ENCODE measurements at places on chromosomes 1 and 21.

- no peak for DNase-seq
Measured at GRCh38 chr1:181081395-181081794, 7.1 kb upstream of the IER5 start.

GRCh38 chr1:31007462-31007991, 58.0 kb downstream of the PUM1 start:
- no peak for DNase-seq

GRCh38 chr1:11731691-11732283, 4.1 kb upstream of the AGTRAP start:
- no peak for DNase-seq

- no peak for DNase-seq
Measured at GRCh38 chr1:59596432-59596831, 218.3 kb upstream of the HOOK1 start.

DNA sequence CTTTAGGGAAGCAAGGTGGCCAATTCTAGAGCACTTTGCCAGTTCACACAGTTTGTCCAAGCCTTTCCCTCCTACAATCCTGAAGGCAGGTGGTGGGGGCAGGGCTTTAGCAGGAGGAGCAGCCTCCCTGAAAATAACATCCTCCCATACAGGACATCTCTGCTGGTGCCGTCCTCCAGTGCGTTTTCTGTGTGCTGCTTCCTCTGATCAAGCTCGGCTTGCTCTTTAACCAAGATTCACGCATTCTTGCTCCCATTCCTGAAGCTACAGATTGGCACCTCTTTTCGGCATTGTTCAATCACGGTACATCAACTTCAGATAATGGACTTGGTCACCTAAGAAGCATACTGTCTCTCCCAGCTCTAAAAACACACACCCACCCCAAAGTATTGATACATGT, 7.5 kb upstream of the DPT start:
- DNase-seq = no peak

DNA sequence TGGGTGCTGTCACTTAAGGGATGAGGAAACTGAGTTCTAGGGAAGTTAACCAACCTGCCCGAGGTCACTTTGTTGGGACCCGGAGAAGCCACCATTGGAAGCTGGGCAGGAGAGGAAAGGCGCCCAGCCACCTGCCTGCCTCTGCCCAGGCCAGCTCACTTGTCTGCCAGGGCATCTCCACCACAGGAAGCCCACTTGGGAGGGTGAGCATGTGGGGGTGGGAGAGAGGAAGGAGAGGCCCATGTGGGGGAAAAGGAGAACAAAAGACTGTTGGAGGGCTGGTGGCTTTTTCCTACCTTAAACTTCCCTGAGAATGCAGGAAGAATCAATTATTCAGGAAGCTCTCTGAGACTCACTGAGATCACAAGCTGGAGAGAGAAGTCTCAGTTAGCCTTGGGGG, 43.8 kb upstream of the SELENON start:
- no peak for DNase-seq

- DNase-seq = no peak
Measured at GRCh38 chr1:182671750-182672486, 12.5 kb downstream of the RGS8 start.

- DNase-seq = no peak
Measured at GRCh38 chr1:208691012-208691411, 446.8 kb upstream of the PLXNA2 start.

- no peak for DNase-seq
Measured at GRCh38 chr1:236659792-236660587, 26.3 kb upstream of the ACTN2 start.

DNA sequence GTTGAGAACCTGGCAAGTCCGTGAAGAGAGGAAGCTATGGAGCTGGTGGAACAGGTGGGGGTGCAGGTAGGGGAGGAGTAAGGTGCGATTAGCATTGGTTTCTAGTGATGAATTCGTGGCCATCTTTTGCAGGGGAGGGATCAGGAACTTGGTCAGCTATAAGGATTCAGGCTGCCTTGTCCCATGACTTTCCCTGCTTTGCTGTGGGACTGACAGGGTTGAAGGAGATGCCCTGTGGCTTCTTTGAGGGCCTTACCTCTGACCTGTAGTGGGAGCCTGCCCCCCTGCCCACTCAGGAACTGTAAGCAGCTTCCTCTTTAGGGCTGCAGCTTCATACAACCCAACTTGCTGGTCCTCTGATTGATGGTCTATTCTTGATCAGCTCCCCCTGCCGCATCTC, 84.7 kb upstream of the CD34 start:
- DNase-seq = no peak

- no peak for DNase-seq
Measured at GRCh38 chr1:67586596-67586995, 98.4 kb upstream of the GADD45A start.

GRCh38 chr1:232620356-232620969, 9.5 kb downstream of the SIPA1L2 start:
- no peak for DNase-seq

DNA sequence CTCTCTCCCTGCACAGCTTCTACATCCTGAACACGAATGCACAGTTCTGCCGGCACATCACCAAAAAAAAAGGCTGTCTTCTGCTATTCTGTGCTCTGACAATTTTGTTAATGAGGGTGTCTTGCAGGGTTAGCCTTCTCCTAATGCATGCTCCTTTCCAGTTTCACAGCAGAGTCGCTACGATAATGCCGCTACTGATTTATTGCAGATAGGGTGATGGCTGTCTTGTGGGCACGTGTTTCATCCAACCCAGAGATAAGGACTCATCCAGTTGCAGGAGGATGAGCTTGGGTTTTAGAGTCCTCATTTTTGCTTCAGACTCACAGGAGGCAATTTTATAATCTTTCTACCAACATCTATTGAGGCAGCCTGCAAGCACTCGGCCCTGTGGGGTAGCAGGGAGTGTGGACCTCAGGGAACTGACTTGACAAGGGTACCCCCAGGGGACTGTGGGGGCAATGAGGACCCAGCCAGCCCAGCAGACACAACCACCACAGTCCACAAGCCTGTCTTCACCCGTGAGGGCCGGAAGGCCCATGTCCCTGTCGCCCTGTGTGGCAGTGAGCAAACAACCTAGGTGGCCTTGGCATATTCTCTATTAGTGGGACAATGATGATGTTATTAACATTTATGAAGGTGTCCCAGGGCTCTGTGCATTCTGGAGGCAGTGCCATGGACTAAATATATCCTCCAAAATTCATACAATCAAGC, 15.4 kb upstream of the UTS2 start:
- DNase-seq = no peak

GRCh38 chr1:156115514-156116374, 1.2 kb downstream of the LMNA start:
- no peak for DNase-seq

- no peak for DNase-seq
Measured at GRCh38 chr1:228478326-228478725, 8.9 kb upstream of the RNF187 start.

GRCh38 chr1:73310797-73311381, 887.1 kb downstream of the LRRIQ3 start:
- no peak for DNase-seq

DNA sequence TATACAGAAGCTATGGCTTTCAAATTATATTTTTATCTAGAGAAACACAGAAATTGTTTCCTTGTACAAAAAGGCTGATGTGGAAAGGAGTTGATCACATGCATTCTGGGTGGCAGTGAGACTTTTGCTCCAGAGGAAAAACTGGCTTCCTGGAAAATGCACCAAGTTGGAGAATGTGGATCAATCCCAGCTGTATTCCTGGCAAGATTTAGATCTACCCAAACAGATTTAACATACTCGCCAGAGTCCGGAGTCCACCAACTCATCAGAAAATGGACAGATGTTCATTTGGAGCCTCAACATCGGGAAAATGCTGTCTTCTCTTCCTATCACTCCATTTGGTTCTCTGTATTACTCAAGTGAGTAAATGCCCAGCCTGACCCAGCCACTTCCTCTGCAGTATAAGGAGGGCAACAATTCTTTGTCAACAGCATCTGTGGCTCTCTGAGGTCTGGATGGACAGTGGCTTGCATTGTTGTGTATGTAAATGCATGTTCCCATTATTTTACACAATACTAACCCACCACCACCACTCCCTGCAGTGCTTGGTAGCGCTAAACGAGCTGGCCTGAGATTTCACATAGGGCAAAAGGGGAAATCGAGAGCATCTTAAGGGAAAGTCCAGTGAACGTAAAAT, 226.2 kb upstream of the IRF2BP2 start:
- no peak for DNase-seq

GRCh38 chr1:198955085-198955484, 316.2 kb downstream of the PTPRC start:
- no peak for DNase-seq

DNA sequence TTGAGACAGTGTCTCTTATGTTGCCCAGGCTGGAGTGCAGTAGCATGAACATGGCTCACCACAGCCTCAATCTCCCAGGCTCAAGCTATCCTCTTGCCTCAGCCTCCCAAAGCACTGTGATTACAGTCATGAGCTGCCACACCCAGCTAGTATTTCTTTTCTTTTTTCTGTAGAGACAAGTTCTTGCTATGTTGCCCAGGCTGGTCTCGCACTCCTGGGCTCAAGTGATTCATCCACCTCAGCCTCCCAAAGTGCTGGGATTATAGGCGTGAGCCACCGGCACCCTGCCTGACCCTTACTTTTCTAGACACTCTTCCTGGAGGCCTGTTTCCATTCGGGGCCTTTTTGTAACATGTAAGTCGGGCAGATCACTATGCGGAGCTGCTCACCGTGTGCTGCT, 30.1 kb upstream of the SRP9 start:
- no peak for DNase-seq

DNA sequence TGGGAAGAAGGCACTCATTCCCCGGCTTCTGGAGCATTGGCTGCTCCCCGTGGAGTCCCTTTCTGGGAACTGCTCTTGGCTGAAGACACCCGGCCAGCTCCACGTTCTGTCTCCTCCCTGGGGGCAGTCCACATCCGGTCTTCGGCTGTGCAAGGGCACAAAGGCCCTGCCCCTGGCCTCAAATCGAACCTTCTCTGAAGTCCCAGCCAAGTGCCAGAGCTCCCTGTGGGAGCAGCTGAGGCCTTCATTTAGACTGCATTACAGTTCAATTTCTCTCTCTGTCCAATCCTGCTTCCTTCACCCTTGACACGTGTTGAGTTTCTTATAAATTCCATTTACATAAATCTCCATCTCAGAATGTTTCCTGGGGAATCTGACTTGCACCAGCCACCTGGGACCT, 132.9 kb upstream of the POU3F1 start:
- no peak for DNase-seq

DNA sequence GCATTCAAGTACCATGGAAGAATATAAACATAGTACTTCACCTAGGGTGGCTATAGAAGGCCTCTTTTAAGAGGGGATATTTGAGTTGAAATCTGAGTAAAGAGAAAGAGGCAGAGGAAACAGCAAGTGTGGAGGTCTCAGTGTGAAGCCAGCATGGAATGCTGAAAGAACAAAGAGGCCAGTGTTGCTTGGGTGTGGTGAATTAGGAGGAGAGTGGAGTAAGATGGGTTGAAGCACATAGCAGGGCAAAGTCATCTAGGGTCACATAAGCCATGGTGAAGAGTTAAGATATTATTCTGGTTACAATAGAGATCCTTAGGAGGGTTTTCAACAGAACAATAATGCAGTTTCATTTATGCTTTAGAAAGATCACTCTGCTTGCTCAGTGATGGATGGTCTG, 37.5 kb downstream of the C1orf141 start:
- DNase-seq = no peak

GRCh38 chr21:23014021-23014420, 2015.8 kb downstream of the NCAM2 start:
- no peak for DNase-seq

GRCh38 chr1:211333906-211334305, 7.3 kb downstream of the TRAF5 start:
- no peak for DNase-seq

DNA sequence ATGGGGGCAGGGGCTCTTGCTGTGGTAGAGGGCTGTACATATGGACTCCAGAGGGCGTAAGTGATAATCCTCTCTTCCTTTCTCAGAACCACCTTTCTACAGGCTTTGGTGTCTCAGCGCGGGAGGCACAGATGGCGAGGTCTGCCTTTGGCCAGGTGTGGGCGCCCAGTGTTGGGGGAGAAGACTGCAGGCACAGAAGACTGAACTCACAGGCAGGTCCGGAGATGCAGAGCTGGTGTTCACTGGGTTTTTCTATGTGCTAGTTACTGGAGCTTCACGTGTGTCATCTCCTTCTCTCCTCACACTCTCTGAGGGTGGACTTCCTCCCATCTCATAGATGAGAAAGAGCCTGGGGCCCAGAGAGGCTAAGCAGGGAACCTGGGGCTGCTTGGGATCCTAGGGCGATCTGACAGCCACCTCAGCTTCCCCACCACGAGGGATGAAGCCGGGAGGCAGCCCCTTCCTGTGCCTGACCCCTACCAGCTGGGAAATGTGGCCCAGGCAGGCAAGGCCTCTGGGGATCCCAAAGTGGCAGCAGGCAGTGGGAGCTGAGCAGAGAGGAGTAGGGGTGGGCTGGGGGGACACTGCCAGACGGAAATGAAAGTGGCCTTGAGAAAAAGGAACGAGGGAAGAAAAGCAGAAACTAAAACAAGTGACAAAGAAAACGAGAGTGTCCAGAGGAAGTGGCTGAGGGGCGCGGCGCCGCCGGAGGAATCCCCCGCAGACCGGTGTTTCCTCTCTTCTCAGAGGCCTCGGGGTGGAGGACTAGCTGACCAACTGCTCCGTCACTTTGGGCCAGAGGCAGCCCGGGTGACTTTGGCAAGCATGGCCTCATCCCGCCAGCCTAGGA, 191.6 kb downstream of the HIVEP3 start:
- DNase-seq = no peak

GRCh38 chr1:23527900-23528249, 3.2 kb downstream of the E2F2 start:
- no peak for DNase-seq

DNA sequence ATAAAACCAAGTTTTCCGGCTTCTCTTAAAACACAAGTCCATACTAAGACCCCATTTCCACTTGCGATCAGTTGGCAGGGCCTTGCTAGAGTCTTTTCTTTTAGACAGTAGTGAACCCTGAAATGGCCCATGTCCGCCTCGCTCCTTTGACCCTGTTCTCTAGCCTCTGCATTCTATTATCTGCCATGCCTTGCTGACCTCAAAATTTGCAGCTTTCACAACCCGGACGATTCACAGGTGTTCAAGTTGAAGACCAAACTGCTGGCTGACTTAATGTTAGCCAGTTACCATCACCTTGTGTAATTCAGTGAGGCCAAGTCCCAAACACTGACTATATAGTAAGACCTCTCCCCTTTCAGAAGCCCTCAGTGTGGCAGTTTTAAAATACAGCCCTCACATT, 174.2 kb downstream of the PCP4 start:
- no peak for DNase-seq

DNA sequence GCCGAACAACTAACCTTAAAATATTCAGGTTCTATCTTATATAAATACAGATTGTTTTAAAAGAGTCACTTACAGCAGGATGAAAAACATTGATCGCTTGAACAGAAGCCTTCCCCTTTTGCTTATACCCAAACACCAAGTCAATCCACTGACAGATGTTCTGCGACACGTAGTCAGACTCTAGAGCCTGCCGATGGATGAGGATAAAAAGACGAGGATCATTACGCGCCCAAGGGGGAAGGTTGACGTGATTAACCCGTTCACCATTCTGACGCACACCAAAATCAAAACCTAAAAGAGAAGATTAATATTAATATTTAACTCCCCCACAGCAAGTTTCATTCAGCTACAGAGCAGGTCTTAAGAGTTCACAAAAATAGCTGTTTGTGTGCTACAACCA, 59.4 kb upstream of the GNG4 start:
- DNase-seq = no peak

All from activated CD8-positive, alpha-beta memory T cell treated with anti-CD3 and anti-CD28 coated beads for 48 hours (primary cell).